ENCODE measurements at places on chromosomes 2 and 18.

GRCh38 chr2:469514-469913 is 181.6 kb upstream of the ALKAL2 start:
- DNase-seq: no peak

DNA sequence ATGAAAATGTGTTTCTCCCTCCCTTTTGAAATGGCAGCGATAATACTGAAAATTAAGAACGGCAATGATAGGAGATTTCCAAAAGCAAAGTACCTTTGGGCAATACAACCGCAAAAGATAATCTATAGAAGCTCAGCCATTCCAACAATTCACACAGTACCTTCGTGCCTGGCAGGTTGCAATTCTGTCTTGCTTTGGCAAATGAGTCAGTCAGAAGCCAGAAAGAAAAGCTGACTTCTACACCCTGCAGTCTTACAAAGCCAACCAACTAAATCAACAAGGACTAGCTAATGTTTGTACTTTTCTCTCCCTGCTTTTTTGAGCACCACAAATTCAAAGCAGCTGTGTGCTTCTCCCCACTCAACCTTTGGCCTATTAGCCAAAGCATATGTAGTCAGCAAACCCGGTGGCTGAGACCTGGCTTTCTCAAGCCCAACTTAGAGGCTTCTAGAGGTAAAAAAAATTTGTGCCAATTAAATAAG is 25.7 kb upstream of the ID2 start:
- DNase-seq: no peak

DNA sequence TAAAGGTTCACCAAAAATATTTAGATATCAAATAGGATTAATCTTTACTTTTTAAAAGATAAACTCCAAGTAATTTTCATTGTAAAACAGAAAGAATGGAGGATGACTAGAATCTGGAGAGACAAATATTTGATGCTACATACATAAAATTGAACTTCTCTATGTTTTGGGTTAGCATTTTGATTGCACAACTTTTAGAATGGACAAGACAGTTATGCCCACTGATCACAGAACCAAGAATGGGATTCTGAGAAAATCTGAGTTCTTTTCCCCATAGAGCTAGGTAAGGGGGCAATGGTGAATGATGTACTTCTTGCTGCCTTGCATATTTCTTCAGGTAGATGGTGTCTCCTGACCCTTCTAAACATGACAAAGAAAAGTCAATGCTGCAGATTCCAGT is 191.2 kb upstream of the ZEB2 start:
- no peak for DNase-seq

GRCh38 chr2:193989645-193990044 is 1667.4 kb upstream of the SLC39A10 start:
- no peak for DNase-seq

- no peak for DNase-seq
Measured at GRCh38 chr2:45332567-45332966, 278.5 kb downstream of the SRBD1 start.

DNA sequence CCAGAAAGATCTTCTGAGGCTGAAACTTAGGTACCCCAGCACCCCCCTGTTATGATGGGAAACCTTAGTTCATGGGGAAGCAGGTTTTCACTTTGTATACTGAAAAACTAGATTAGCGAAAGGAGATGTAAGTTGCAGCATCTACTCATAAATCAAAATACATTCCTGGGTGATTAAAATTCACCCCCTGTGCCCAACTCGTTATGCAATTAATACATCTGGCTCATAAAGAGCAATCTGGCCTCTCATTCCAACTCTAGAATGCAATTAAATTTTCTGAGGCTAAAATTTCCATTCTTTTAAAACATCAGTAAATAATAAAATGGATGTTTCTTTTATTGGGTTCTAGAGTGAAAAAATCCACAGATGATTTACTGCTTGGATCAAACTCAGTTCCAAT is 110.9 kb upstream of the BZW1 start:
- no peak for DNase-seq

DNA sequence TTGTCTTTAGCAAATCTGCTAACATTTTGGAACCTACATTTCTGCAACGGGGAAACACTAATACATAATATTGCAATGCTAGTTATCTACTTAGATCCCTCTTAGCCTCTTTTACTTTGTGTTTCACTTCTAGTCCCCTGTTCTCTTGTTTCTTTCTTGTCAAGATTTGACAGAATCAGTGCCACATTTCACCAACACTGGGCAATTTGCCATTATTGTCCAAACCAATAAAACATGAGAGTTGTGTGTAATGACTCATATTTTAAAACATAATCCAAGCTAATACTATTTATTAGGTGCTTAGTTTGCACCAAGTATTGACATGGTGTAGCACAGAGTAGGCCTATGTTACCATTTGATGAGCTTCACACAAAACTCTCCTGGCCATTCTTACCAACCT is 33.7 kb upstream of the ACVR1C start:
- no peak for DNase-seq

GRCh38 chr2:225452677-225453076 is 53.2 kb downstream of the NYAP2 start:
- DNase-seq: no peak

DNA sequence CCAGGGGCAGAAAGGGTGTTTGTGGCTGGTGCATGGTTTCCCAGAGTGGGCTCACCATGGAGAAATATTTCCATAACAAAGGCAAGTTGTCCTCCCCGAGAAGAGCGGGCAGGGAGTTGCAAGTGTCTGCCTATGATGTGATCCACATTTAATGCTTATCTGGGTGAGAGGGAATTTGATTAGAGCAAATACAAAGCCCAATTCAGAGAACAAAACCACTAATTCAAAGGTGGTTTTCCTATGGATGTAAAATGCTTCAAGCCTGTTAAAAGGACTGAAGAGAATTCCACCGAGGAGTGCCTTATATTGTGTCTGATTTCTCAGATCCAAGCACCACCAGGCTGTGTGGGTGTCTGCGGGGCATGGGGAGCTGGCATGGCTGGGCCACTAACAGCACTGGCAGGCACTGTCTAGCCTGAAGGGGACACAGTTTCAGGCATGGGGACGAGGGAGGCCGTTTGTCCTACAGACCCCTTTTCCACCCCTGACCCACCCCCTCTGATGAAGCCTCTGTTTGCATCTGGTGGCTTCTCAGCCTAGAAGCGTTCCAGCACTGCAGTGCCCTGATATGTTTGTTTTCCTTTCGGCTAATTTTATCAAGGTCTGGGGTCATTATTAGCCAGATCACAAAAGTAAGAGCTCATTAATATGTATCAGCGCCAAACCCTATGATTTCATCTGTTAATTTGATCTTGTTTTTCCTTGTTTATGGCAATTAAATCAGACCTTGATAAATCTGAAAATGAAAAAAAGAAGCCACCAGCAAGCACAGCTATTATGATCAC is 357.3 kb downstream of the HRH4 start:
- no peak for DNase-seq

GRCh38 chr18:58901783-58902182 is 37.1 kb downstream of the ZNF532 start:
- no peak for DNase-seq

DNA sequence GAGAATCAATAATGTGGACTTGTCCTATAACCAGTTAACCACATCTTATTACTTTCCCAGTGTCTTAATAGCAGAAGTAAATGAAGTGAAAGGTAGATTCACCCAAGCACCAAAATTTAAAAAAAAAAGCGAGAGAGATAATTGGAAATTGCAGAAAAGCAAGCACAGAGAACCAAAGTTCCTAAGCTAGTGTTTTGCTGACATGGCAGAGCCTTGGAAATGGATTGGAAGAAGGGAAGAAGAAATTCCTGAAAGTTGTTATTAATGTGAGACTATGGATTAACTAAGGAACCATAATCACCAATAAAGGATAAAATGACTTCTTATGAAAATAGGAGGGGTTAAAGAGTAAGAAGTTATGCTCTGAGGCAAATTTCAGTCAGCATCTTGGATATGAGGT is 384.4 kb downstream of the GALNT13 start:
- DNase-seq: no peak

GRCh38 chr2:118227698-118228508 is 139.6 kb downstream of the INSIG2 start:
- no peak for DNase-seq

DNA sequence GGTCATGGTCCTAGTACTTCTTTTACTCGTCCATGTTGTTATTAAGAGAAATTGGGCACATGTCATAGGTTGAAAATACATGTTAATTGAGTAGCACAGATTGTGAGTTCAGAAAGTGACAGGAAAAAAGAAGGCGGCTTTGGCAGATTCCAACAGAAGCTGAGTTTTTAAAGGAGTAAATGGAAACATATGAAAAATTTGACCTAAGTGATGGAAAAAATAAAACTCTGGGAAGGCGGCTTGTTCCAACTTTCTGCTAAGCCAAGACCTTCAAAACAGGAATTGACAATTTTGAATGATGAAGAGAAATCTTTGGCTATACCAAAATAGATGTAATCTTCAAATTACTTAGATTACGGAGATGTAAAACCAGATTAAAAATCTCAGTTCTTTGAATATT is 868.0 kb downstream of the EPHA4 start:
- no peak for DNase-seq

GRCh38 chr18:8751692-8752091 is 46.3 kb downstream of the MTCL1 start:
- no peak for DNase-seq

- DNase-seq: no peak
Measured at GRCh38 chr2:23721454-23721826, 205.5 kb downstream of the ATAD2B start.

DNA sequence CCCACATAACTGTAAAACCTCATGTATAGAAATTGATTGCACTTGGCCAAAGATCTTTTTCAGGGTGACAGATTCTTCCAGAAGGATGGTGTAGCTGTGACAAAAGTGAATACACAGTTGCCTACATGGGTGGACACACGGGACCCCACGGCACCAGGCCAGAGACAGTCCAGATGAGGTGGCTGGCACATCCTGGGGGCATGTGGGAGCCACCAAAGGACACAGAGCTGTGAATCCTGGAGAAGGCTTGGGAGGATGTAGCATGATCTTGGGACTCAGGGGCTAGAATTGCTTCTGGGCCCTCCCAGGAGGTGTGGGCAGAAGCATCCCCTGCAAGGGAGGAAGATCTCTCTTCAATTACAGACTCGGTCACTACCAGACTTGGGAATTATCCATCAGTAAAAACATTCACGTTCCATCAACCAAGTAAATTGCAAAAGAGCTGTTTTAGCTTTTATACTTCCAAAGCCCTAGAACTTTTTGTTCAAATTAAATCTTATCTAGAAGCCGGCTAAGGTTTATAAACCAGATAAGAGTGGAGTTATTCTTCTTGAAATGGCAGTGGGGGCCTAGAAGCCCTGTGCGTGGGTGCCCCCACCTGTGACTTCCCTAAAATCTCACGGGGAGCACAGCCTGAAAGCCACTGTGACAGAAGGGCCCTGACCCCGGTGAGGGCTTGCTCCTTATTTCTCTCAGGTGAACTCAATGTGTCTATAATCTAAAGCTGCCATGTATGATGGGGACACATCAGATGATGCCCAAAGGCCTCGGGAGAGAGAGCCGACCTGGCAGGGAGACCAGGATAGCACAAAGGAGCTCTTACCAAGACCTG is 81.7 kb downstream of the SEPTIN10 start:
- no peak for DNase-seq

DNA sequence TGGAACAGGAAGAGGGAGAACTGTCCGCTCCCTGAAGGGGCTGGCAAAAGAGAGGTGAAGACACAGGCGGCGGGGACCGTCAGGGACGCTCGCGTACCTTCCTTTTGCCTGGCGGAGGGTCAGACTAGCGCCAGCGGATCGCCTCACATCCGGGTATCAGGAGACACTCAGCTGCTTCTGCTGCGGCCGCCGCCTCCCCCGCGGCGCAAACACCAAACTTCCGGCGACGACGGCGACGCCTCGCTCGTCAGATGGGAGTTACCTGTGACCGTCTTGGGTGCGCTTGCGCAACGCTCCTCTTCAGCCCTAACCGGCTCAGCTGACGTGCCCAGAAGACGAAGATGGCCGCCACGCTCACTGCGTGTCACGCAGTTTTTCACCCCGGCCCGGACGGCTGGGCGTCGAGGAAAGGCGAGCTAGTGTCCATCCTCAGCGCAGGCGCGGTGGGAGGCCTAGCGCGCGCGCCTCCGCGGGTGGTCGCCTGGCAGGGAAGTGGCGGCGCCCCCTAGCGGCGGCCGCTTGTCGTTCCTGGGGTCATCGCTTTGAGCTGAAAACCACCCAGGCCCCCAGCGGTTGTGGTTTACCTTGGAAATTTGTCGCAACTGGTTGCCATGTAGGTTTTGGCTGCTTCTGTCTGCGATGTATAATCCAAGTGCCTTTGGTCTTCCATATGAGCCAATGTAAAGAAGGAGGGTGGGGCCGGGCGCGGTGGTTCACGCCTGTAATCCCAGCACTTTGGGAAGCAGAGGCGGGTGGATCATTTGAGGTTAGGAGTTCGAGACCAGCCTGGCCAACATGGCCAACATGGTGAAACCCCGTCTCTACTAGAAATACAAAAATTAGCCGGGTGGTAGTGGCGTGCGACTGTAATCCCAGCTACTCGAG is at the start of gene ESCO1:
TSS of gene ESCO1 (minus strand) at position 179 of the 885 bp plus-strand sequence. CDS start 25,861 bp downstream, outside the sequence.
- DNase-seq: peak; percentile 99

DNA sequence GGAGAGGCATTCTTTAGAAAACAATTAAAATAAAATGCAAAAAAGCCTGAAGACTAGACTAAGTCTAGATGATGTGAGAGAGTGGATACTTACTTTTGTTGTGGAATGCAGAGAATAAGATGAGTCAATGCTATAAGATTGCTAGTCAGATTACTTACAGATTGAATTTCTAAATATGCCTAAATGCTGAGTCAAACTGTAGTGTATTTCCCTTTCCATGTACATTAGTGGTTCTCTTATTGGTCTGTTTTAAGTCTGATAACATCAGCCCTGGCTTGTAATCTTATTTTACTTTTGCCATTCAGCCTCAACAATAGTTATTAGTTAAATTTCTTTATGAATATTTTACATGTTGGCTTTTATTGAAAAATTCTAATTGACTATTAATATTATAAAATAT is 702.7 kb downstream of the SOCS6 start:
- no peak for DNase-seq

DNA sequence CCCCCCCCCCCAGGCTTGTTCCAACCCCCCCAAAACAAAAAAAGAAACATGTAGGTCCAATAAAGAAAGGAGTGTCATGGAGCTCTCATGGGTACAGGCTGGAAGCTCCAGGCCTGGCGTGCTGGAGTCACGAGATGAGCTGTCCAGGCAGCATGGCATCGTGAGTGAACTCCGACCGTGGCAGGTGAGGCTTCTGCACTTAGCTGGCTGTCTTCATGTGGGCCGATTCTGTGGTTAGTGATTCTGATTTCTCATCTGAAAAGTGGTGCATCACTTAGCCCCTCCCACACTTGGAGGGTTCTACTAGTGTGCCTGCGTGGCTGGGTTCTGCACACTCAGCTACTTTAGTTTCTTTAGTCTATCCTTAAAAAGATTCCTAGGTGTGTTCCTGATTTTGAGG is 126.4 kb upstream of the MGAT5 start:
- DNase-seq: no peak

- DNase-seq: no peak
Measured at GRCh38 chr2:154740361-154740760, 41.9 kb downstream of the KCNJ3 start.

DNA sequence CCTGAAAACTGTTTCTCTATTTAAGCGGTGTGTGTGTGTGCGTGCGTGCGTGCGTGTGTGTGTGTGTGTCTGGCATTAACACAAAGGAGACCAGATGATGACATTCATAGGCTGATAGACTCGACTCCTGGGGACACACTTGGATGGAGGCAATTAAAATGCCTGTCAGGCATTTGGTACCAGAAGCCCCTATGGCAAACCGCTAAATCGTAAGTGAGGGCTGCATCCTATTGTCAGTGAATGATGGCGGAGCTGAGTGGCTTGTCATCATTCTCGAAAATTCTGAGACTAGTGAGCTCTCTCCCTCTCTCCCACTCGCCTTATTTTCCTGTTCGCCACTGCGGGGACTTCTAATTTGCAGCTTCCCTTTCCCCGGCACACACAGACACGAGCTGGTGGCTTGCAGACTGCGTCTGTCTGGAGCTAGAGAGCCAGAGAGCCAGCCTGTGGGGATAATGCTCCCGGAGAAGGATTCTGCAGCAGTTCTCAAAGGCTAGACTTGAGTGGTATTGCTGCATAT is 155.4 kb downstream of the MAP2 start:
- DNase-seq: no peak
